ENCODE measurements at places on chromosomes 2 and 18. TPM values are rescaled to one million over a fixed set of nuclear protein-coding genes. Genes with fewer than 3 reads are reported as not detected.

The TRIM43 gene
- not detected for total RNA-seq

The CPO gene
- not detected for total RNA-seq

The RAB17 gene
- 0.14 TPM for total RNA-seq

The ERICH2 gene
- not detected for total RNA-seq

The PLGLB2 gene
- not detected for total RNA-seq

The ACADL gene
- total RNA-seq, result not detected

The CNDP1 gene
- not detected for total RNA-seq

The GALNT3 gene
- 2.8 TPM for total RNA-seq

The ALMS1 gene
- 18.1 TPM for total RNA-seq

The HOXD3 gene
- total RNA-seq, result not detected

GRCh38 chr18:48933578-48934414 lies 17.0 kb downstream of the SMAD7 start:
- no peak for DNase-seq

- peak; percentile 61 for DNase-seq
These were observed 288.2 kb downstream of the IKZF2 start for GRCh38 chr2:212863185-212863588.

GRCh38 chr2:240994171-240994896 lies 4.1 kb upstream of the SNED1 start:
- no peak for DNase-seq

DNA sequence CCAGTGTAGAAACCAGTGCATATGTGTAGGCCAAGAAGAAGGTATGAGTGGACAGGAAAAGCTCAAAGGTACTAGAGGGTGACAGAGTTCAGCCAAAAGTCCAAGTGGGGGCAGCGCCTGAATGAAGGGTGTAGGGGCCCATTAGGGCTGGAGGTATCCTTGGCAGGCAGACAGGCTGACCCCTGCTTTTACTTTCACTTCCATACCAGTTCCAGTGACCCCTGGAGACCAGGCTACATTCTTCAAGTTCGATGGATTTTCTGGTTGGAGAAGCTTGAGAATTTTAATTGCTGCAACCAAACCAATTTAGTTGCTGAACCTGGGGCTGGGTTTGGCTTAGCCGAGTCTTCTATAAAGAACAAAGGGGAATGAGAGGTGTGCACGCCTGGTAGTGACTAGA lies 42.3 kb upstream of the MRPL33 start:
- DNase-seq, result no peak

DNA sequence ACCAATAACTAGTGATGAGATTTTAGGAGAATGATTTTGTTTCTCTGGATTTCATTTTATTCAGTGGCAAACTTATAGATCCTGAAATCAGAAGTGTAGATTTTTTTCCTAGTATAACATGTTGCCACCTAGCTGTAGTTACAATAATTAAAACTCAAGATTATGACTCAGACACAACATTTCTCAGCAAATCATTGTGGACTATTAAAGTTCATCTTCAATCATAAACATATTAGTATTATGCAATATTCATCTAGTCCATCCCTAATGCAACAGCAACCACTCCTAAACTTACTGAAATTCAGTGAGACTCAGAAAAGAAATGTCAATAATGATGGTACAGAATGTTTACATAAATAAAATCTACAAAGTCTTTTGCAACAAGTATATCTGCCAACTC lies 51.3 kb downstream of the USP34 start:
- DNase-seq, result no peak

GRCh38 chr2:202147775-202148174 lies 74.7 kb downstream of the KIAA2012 start:
- no peak for DNase-seq

- DNase-seq, result no peak
These were observed 10.9 kb downstream of the UXS1 start for GRCh38 chr2:106183101-106183696.

DNA sequence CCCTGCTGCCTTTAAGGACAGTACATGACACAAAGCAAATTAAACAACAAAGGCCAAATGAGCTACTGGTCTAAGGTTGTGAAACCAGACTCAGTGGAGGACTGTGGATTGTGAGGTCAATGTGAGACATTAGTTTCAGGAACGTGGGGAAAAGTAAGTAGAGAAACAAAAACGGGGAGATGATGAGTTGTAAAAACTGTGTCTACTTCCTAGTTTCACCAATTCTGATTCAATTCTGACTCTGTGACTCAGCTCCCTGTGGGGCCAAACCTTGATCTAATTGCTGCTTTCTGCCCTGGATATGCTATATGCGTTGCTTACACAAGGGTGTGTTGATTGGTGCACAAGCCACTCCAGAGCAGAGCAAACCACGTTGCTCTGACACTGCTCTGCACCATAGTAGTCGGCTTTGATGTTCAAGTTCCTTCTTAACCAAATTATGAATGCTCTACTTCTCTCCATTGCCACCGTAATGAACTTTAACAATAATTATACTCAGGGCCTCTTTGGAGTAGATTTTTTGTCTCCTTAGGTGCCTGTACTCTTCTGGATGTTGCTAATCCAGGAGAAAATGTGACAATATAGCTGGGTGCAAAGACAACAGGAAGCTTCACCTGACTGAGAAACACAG lies 1640.1 kb upstream of the CELF4 start:
- DNase-seq, result no peak

GRCh38 chr18:74390900-74391299 lies 66.2 kb downstream of the DIPK1C start:
- no peak for DNase-seq

- DNase-seq, result no peak
These were observed 48.7 kb downstream of the FBXO48 start for GRCh38 chr2:68418419-68418818.

- DNase-seq, result no peak
These were observed 340.8 kb upstream of the SPHKAP start for GRCh38 chr2:228522276-228522675.

DNA sequence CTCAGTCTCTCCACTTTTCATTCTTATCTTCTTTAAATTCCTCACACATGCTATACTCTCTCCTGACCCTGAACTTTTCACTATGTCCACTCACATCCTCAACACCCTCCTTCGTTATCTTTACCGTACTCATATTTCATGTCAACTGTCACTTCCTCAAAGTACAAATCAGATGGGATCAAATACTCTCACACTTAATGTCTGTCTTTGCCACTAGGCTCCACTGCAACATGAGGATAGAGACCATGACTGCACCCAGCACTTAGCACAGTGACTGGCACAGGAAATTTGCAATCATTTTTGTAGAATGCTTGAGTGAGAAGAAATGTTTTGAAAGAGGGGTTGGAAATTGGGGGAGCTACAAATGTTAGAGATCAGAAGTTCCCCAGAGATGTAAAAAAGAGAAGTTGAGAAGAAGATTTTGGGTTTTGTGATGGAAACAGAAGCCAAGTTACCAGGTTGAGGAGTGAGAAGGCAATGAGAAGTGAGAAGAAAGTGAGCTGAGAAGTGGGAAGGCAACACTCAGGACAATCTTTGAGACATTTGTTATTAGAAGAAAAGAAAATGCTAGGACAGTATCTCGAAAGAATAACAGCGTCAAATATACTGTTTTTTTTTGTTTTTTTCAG lies 87.0 kb downstream of the CCDC141 start:
- DNase-seq, result no peak

GRCh38 chr2:10490806-10491291 lies 42.7 kb upstream of the ODC1 start:
- no peak for DNase-seq

DNA sequence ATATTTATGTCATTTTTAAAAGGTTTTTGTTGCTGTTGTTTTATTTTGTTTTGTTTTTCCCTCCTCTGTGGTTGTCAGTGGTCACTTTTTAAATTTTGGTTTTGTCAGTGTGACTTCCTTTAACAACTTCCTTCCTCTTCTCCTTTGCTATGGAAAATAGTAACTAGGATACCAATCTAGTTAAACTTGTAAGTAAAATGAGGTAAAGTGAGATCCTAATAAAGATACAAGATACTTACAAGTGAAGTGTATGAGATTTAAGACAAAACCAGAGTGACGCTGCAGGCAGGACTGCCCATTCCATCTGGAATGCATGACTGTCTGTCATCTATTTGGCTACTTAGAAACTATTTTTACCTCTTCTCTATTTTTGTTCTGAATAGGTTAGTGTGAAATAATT lies 30.6 kb upstream of the CREB1 start:
- DNase-seq, result no peak

DNA sequence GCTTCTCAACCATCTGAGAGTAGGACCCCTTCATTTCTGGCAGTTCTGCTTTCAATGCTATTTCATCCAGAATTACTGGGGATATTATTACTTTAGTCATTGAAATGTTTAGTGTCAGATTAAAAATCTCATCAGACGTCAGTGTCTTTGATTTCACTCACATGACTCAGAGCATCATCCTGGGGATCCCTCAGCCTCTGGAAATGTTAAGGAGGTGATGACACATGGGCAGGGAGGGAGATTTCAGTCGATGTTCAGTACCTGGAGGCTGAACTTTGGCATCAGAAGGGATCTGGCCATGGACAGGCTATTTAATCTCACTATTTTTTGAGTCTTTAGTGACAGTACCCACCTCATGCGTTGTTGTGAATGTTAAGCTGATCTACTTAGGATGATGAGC lies 39.1 kb downstream of the OSBPL6 start:
- no peak for DNase-seq

- peak; percentile 36 for DNase-seq
These were observed 18.8 kb downstream of the ZNF385B start for GRCh38 chr2:179842498-179843153.

Measured in activated CD8-positive, alpha-beta T cell treated with anti-CD3 and anti-CD28 coated beads for 36 hours (primary cell).